Right ventricle myocardium inferior (tissue), 1 donor: ENCODE measurements at places on chromosomes 2 and 18. TPM values are rescaled to one million over a fixed set of nuclear protein-coding genes. Genes with fewer than 3 reads are reported as not detected.

Gene CMPK2
- 3.4 TPM for total RNA-seq

Gene SPTBN1
- total RNA-seq = 439 TPM

Gene IL1F10
- total RNA-seq = not detected

Gene LIMS4
- 3.7 TPM for total RNA-seq

Gene RIF1
- 12.7 TPM for total RNA-seq

Gene PLCL1
- 96.2 TPM for total RNA-seq
